ENCODE measurements at places on chromosomes 5 and 9. TPM values are rescaled to one million over a fixed set of nuclear protein-coding genes. Genes with fewer than 3 reads are reported as not detected.

DNA sequence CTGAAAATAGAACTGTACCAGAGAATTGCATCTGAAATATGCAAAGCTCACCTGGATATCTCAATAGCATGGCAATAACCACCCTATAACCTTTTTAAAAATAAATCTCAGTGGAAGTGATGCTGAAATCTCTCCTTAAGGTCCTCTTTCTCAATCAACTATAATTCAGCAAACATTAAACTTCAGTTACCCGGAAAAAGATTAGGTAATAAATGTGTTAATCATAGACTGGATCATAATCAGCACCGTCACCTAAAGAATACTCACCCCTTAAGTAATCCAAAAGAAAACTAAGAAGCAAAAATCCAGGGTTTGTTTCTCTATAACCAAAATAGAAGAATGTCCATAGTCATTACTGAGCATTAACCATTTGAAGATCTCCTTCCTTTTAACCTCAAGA lies 44.3 kb upstream of the DENND4C start:
- no peak for DNase-seq

DNA sequence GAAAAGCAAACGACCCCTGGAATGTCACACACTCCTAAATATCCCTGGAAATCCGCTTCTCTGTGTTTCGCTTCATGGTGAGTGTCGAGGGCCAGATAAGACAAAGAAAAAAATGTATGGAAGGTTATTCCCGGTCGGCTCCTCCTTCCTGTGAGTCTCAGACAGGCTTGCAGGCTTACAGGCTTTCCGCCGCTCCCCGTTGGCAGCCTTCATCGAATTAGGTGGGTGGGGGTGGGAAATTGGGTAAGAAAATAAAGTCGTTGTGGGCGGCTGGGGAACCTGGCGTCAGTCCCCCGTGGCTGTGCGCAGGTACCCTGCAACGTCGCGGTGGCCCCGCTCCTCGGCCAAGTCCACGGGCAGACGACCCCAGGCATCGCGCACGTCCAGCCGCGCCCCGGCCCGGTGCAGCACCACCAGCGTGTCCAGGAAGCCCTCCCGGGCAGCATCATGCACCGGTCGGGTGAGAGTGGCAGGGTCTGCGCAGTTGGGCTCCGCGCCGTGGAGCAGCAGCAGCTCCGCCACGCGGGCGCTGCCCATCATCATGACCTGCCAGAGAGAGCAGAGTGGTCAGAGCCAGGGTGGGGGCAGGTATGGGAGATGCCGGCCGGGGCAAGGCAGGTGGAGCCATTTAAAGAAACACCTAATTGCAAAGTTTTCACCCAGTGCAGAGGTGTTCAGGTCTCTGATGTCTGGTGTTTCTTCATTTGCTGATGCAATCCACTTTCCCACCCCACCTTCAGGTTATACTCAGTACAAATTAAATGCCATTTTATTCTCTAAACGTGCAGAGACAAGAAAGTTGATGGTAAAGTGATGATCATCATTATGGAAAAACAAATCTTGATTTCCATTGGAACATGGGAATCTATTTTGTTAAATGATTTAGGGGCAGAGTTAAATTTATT lies 3.2 kb downstream of the CDKN2B start:
- no peak for DNase-seq

GRCh38 chr9:92761686-92762085 lies 2.9 kb downstream of the BICD2 start:
- no peak for DNase-seq

GRCh38 chr9:98600631-98601030 lies 108.1 kb downstream of the GABBR2 start:
- DNase-seq: peak; percentile 83

DNA sequence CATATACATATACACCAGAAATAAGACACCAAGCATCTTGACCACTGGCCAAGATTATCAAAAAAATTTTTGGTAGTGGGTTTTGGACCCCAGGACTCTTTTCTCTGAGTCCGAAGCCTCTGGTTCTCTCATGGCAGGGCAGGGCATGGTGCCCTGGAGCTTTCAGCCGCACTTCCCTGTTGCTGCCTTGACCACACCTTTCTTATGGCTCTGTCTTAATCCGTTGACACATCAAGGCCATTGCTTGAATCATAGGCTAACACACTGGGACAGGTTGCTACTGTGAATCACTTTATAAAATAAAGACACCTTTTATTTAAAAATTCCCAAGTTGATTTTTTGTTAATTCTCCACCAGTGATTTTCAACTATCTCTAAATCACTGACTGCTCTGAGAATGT lies 45.4 kb upstream of the CAST start:
- no peak for DNase-seq

DNA sequence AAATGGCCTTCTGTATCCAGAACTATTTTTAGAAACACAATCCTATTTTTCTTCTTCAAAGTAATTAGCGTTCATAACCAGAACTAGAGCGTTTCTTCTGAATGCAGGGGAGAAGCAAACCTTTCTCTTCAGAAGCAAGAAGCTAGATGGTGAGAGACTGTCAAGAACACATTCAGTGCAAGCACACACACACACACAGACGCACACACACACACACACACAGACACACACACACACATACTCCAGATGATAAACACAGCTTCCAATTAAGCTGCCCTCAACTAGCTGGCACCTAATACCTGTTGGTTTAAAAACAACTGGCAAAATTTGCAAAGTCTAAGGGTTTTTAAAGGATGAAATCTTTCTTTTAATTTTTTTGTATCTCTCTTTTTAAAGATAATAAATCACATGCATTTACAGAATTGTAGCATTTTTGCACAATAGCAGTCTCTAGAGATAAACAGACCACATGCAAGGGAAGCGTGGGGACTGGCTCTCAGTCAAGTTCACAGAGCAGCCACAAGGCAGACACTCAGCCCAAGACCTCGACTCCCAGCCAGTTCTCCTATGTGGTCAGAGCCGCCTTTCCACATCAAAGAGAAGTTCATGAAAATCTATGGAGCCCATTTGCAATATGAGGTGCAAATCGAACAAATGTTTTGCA lies 138.5 kb downstream of the TTLL11 start:
- no peak for DNase-seq

GRCh38 chr9:82808478-82808877 lies 254.5 kb downstream of the RASEF start:
- DNase-seq: no peak

GRCh38 chr5:204001-204400 lies 12.7 kb downstream of the LRRC14B start:
- DNase-seq: no peak

- no peak for DNase-seq
These were observed 284.6 kb upstream of the RPS23 start for GRCh38 chr5:82562696-82563240.

DNA sequence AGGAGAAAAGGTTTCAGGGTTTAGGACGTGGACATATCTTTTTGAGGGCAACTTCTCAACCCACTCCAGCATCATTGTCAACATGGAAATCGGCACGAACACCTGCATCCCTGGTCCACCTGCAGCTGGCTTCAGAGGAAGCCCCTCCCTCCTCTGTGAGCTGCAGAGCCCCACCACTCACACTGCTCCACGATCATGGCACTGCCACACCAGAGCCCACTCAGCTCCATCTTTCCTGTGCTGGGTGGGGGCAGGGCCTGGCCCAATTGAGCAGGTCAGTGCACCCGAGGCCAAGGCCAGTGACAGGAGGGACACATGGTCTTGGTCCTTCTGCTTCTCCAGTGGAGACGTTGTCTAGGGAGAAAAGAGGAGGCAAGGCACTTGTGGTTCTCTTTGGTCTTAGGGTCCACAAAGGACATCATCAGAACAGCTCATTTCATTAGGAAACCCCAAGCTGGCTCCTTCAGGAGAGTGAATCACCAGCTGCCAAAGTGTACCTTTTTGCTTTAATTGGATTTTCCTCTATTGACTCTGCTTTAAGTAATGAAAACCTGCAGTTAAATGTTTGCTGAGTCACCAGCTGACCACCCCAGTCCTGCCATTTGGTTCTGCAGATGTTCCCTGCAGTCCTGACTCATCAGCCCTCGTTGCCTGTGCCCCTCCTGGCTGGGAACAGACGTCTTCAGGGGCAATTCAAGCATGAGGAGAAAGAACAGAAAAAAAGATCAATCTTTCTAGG lies 56.2 kb downstream of the UBE2QL1 start:
- DNase-seq: no peak

DNA sequence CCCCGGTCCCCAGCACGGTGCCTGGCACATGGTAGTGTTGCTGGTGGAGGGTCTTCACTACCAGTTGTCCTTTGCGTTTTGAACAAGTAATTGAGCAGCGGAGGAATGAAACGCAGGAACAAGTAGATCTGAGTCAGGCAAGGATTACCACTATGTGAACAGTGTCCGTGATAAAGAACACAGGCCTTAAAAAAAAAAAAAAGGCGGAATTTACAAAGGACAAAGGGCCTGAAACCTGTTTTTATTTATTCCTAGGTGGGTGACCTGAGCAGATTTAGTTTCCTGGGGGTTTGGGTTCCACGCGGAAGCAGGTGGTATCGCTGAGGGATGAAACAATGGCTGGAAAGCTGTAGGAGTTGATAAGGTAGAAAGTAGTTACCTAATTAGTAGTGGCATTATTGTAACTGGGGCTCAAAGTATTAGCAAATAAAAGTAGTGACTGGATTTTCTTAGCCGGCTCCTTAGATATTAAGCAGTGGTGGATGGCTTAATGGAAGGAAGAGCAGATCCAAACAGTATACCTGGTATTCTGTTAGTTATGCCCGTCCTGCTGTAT lies 1.1 kb downstream of the RUSC2 start:
- no peak for DNase-seq

DNA sequence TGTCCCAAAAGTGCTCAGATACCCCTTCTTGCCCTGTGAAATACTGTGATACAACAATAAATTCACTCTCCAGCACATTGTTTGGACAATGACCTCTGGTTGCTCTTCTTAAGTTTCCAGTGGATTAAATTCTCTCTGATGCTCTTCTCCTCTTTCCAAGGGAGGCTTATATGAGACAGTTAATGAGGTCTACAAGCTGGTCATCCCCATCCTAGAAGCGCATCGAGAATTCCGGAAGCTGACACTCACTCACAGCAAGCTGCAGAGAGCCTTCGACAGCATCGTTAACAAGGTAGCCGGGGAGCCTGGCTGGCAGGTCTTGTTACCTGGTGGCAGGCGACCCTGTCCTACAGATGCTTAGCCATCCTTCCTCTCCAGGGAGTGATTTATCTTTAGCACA lies 226.5 kb downstream of the DOCK8 start:
- DNase-seq: no peak

- DNase-seq: no peak
These were observed 565.7 kb upstream of the FTMT start for GRCh38 chr5:121285801-121286521.

- DNase-seq: no peak
These were observed 29.7 kb downstream of the ZNF462 start for GRCh38 chr9:106892632-106893031.

DNA sequence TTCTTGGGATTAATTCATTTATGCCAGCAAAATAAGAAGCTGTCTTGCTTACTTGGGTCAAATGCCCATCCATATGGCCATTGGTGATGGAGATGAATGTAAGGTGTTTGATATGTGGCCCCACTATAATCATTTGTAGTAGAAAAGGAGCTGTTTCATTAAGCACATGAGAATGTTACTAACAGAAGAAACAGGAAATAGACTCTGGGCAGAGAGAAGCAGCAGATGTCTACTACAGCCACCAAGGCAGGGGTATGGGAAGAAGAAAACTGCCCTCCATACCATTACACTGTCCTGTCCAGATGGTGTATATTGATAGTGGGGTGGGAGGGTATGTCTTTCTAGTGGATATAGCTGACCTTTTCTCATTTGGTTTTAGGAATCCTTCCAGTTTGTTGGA lies 386.6 kb upstream of the CLINT1 start:
- no peak for DNase-seq

DNA sequence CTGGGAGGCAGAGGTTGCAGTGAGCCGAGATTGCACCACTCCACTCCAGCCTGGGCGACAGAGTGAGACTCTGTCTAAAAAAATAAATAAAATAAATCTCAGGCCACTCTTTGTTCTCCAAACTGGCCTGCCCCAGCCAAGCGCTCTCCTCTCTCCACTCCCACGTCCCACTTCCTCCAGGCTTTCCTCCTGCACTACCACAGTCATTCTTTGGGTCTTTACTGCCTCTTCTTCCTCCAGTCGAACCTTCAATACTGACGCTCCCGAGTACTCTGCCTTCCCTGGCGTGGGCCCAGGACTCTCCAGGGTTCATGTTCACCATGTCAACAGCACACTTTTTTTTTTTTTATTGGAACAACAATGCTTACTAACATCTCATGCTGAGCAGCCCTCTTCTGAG lies 23.9 kb downstream of the RNF130 start:
- DNase-seq: no peak

- no peak for DNase-seq
These were observed 11.7 kb downstream of the FIBCD1 start for GRCh38 chr9:130927338-130927737.

DNA sequence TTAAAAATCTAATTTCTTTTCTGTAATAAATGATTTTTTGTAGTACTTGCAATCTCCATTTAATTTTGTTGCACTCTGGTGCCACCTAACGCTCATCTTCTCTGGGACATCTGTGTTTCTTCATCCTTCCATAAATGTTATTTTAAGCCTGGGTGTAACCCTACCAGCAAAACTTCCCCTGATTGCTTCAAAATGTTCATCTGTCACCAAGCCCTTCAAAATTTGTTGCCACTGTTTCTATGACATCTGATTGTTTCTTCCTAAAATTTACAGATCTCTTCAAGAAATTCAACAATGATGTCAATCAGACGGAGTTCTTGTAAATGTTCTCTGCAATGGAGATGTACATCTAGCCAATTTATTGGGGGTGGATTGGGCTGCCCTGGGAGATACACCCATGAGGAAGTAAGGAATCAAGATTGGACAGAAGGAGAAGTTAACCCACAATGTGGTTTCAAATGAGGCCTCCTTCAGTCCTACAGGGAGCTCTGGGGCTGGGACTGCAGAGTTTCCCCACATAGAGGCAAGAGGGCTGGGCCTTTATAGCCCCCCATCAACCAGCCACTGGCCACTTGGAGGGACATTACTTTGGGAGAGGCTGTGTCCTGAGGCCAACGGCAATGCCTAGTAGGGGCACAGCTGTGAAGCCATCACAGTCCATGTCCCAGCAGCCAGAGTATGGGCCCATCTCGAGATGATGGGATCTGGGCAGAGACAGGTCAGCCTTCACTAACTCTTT lies 23.3 kb downstream of the MCTP1 start:
- DNase-seq: no peak

Gene SPATA31C1
- total RNA-seq: not detected

Gene PKD2L2
- total RNA-seq: not detected

Gene ZNF608
- total RNA-seq: 15.3 TPM

Gene SH2D3C
- 28.1 TPM for total RNA-seq

Gene CCDC171
- 0.87 TPM for total RNA-seq

Gene PCDHA8
- 0.19 TPM for total RNA-seq

Gene ACSL6
- total RNA-seq: 0.35 TPM

Gene C1QTNF3
- 2.7 TPM for total RNA-seq

Gene GPRIN1
- total RNA-seq: 1.3 TPM

Gene LHX2
- 0.80 TPM for total RNA-seq

Gene ZCCHC7
- total RNA-seq: 19.4 TPM

Gene PCA3
- total RNA-seq: not detected

All from mesenteric fat pad (tissue), 1 donor.